GM23248 (cell line): ENCODE measurements at places on chromosomes 1 and 21. TPM values are rescaled to one million over a fixed set of nuclear protein-coding genes. Genes with fewer than 3 reads are reported as not detected.

DNA sequence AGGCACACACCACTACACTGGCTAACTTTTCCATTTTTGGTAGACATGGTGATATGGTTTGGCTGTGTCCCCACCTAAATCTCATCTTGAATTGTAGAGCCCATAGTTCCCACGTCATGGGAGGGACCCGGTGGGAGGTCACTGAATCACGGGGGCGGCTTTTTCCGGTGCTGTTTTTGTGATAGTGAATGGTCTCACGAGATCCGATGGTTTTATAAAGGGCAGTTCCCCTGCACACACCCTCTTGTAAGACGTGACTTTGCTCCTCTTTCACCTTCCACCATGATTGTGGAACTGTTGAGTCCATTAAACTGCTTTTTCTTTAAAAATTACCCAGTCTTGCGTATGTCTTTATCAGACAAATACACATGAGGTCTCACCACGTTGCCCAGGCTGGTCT, 1.3 kb upstream of the FTCD start:
- DNase-seq, result no peak

- peak; percentile 8 for DNase-seq
Observed at GRCh38 chr1:67921725-67922489, 88.6 kb upstream of the GNG12 start.

GRCh38 chr1:156115514-156116374, 1.2 kb downstream of the LMNA start:
- peak; percentile 86 for DNase-seq

GRCh38 chr1:107326824-107327445, 186.1 kb downstream of the NTNG1 start:
- peak; percentile 47 for DNase-seq

DNA sequence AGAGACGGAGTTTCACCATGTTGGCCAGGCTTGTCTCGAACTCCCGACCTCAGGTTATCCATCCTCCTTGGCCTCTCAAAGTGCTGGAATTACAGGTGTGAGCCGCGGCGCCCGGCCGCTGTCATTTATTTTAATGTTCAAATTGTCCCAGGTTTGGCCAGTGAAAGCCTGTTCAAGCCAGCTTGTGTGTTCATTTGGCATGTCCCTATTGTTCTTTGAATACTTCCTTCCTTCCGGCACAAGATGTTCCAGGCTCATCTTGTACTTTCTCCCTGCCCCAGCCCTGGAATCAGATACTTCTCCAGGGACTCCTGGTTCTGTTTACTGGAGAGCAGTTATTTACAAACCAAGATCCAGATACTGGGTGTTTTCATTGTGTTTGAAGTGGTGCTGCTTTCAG, 37.0 kb downstream of the ZBTB8B start:
- no peak for DNase-seq

GRCh38 chr1:57951390-57951789, 527.5 kb upstream of the DAB1 start:
- no peak for DNase-seq

DNA sequence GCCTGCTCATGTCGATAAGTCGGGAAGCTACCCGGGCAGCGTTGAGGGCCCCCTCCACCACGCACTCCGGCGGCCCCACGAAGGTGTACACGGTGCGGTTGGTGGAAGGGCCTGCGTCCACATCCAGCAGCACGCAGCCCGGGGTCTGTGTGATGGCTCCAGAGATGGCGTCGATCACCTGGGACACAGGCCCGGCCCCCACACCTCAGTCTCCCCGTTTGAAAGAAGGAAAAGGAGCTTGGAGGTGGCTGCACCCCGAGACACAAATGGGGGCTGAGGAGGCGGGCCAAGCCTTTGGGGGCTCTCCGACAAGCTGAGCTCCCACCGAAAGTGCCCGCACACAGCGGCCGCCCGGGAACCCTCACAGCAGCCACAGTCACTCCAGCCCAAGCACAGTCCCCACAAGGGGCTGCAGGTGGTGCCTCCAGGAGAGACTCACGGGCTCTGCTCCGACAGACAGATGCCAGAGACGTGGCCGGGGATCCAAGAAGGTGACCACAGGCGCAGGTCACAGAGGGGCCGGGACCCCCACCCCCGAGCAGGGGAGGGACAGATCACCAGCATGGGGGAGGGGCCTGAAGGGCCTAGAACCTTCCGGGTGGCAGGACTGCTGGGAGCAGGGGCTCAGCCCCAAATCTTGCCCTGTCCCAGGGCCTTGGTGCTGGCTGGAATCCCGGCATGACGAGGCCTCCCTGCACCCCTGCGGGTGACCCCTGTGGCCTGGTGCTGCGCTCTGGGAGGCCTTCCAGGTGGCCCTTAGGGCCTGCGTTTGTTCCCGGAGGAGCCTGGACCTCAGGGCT, 1.0 kb downstream of the FTCD start:
- no peak for DNase-seq

GRCh38 chr1:178713259-178713658, 11.8 kb upstream of the RALGPS2 start:
- peak; percentile 35 for DNase-seq

- DNase-seq, result peak; percentile 56
Observed at GRCh38 chr21:45293220-45293725, 5.6 kb upstream of the POFUT2 start.

- DNase-seq, result peak; percentile 7
Observed at GRCh38 chr1:220511785-220512184, 16.2 kb upstream of the MARK1 start.

DNA sequence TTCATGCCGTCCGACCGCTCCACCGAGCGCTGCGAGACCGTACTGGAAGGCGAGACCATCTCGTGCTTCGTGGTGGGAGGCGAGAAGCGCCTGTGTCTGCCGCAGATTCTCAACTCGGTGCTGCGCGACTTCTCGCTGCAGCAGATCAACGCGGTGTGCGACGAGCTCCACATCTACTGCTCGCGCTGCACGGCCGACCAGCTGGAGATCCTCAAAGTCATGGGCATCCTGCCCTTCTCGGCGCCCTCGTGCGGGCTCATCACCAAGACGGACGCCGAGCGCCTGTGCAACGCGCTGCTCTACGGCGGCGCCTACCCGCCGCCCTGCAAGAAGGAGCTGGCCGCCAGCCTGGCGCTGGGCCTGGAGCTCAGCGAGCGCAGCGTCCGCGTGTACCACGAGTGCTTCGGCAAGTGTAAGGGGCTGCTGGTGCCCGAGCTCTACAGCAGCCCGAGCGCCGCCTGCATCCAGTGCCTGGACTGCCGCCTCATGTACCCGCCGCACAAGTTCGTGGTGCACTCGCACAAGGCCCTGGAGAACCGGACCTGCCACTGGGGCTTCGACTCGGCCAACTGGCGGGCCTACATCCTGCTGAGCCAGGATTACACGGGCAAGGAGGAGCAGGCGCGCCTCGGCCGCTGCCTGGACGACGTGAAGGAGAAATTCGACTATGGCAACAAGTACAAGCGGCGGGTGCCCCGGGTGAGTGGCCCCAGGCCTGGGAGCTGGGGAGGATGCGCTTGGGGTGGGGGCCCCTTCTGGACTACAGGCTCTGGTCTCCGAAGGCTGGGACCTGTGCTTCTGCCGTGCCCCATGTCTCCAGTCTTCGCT, 1.1 kb downstream of the SKI start:
- peak; percentile 81 for DNase-seq

- DNase-seq, result no peak
Observed at GRCh38 chr1:70866542-70867264, 180.9 kb downstream of the PTGER3 start.

DNA sequence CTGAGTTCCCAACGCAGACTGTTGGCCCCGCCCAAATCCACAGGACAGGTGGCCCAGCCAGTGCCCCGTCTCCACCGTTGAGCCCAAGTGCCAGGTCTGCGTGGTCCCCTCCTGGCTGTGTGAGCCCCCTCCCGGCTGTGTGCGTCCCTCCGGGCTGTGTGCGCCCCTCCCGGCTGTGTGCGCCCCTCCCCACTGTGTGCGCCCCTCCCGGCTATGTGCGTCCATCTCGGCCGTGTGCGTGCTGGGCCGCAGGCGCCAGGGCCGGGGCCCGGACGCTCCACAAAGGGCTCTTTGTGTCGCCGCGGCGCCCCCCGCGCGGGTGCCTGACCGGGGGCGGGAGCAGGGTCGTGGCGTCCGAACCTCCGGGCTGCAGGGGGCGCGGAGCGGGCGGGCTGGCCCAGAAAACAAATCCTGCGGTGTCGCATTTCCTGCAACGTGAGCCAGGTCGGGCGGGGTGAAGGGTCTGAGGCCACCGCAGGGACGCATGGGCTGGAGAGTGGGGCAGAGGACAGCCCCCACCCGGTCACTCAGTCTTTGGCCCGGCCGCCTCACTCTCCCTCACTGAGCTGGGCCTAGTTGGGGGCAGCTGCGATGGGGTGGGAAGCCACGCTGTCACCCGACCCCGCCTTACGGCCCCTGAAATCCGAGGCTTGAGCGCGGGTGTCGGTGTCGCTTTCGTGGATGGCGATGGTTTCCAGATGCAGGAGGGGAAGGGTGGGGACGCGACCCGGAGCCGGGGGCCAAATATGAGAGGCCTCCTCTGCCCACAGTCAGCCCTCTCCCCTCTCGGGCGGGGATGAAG, 18.8 kb downstream of the TNFRSF25 start:
- no peak for DNase-seq

- no peak for DNase-seq
Observed at GRCh38 chr1:38534473-38534823, 325.1 kb downstream of the RRAGC start.

DNA sequence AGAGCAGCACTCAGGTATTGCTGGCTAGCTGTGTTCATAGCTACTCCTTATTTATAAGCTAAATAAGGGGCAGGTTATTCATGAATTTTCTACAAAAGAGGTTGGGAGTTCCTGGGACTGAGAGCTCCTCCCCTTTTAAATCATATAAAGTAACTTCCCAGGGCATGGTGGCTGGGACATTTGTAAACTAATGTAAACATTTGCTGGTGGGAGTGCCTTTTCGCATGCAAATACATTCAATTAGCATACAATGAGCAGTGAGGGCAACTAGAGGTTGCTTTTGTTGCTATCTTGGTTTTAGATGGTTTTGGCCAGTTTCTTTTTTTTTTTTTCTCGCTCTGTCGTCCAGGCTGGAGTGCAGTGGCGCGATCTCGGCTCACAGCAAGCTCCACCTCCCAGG, 43.4 kb downstream of the GNPAT start:
- DNase-seq, result no peak

DNA sequence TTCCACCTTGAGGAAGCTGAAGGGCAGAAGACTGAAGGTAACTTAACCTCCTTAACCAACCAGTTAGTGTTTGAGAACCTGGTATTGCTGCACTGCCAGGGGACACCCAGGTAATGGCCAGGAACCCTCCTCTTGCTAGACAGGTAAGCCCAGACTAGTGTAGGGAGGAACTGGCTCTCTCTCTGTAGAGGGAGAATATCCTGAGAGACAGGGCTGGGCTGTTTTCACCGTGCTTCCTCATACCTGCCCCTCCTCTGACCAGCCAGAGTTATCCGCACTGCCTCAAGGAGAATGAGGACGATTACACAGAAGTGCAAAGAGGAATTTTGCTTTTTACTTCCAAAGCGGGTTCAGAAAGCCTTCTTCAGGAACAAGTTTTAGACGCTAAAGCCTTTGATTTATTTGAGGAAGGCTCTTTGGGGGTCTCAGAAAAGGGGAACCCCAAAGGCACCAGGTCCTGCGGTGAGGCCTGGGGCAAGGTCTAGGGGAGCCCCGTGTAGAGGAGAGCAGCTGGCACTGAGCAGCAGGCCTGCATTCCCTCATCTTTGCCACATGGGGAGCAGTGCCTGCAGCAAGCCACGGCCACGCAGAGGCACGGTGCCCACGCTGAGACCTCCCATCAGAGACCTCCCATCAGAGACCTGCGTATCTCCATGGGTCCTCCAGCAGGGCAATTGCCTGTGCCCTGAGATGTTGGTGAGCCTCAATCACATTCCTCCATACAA, 13.5 kb downstream of the GNG4 start:
- no peak for DNase-seq

- DNase-seq, result no peak
Observed at GRCh38 chr1:8871539-8871935, 6.9 kb downstream of the ENO1 start.

DNA sequence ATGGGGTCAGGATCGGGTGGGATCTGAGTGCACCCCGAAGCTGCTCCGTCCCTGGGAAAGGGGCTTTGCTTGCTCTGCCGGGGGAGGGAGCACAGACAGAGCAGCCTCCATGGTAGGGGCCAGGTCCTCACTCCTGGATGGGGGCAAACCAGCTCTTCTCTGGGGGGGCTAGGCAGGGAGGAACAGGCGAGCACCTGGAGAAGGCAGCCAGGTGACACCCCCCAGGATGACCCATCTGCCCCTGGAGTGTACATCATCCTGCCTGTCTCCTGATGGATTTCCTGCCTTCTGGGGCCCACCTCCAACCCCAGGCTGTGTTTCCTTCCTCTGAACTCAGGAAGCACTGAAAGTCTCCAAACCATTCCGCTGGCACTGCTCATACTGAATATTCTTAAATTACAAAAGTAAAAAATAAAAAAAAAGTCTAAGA, 248.0 kb downstream of the RHOU start:
- DNase-seq, result no peak

DNA sequence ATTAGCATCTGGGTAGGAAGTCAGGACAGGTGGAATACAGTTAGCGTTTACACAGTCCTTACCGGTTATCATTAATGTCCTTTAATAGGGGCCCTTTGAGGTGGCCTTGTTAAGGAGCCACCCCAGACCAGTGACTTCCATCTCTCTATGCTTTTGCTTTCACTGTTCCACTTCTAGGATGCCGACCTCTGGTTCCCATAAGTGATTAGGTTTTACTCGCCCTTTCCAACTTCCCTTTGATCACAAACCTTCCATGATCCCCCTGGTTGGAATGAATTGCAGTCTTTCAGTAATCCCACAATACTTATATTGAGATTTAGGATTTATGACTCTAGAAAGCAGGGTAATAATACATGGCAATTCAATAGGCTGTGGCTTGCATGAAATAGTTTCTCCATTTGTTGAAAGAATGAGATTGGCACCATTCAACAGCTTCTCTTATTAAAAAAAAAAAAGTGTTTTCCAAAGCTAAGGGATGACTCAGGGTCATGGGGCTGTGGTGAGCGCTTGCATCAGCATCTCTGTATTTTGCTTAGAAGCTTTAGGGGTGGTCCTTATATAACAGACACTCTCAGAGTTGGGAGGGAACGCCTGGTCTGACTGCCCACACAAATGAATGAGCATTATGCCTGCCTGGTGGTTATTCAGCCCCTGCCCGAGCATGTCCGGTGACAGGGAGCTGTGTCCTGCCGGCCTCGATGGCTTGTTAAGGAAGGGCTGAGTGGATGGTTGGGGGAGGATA, 110.5 kb downstream of the CNIH3 start:
- DNase-seq, result peak; percentile 97

NEK2 gene
- 11.3 and 13.8 TPM in 2 replicates for total RNA-seq

FHL3 gene
- 26.9 and 31.7 TPM in 2 replicates for total RNA-seq

SPRR1B gene
- total RNA-seq, result not detected in 2 replicates

MTARC1 gene
- total RNA-seq, result 0.22 and 0.76 TPM in 2 replicates

OR2L2 gene
- not detected in 2 replicates for total RNA-seq

IL12RB2 gene
- total RNA-seq, result not detected in 2 replicates

AGT gene
- not detected in 2 replicates for total RNA-seq

CLDN19 gene
- total RNA-seq, result not detected in 2 replicates

MTF2 gene
- total RNA-seq, result 10.9 and 14.1 TPM in 2 replicates

LHX8 gene
- not detected in 2 replicates for total RNA-seq

MPL gene
- not detected in 2 replicates for total RNA-seq

AMIGO1 gene
- total RNA-seq, result 2.7 and 2.8 TPM in 2 replicates

DIO1 gene
- total RNA-seq, result not detected in 2 replicates

CFAP107 gene
- not detected in 2 replicates for total RNA-seq

FCRL4 gene
- not detected in 2 replicates for total RNA-seq

C1orf232 gene
- total RNA-seq, result not detected in 2 replicates
